ENCODE measurements at places on chromosomes 3 and 15.
A peak's percentile ranks its signal among the peaks of the same experiment; 100 is the strongest.

DNA sequence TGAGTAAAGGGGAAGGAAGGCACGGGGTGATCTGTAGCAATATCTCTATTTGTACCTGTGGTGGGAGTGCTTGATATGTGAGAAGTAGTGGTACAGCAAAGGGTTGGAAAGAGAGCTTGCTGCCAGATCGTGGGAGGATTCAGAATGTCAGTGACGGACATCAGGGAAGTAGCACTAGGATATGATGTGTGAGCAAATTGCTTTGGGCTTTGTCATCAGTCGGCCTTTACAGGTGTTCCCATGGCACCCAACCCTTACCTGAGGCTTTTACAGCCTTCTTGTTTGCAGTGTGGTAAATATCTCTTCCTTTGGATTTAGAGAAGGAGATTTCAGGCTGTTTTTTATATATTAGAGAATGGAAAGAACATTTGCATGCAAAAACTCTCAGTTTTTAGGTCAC lies 29.8 kb downstream of the IL1RAP start:
- peaks cover 40% of the 10 kb centered on the region for H3K4me1 ChIP-seq
- no peaks in the 10 kb centered on the region for H3K27me3 ChIP-seq
- no peak overlapping the region for H3K27ac ChIP-seq
- no peaks in the 10 kb centered on the region for H3K36me3 ChIP-seq
- DNase-seq: no peak
- no peak overlapping the region for H3K4me3 ChIP-seq

- no peaks in the 10 kb centered on the region for H3K27me3 ChIP-seq
- no peak overlapping the region for H3K4me3 ChIP-seq
- no peak overlapping the region for H3K27ac ChIP-seq
- no peak for DNase-seq
- no peaks in the 10 kb centered on the region for H3K4me1 ChIP-seq
Observed at GRCh38 chr15:90968434-90968833, 13.8 kb downstream of the RCCD1 start.

- H3K36me3 ChIP-seq: no peaks in the 10 kb centered on the region
- no peak overlapping the region for H3K27ac ChIP-seq
- no peaks in the 10 kb centered on the region for H3K27me3 ChIP-seq
Observed at GRCh38 chr3:146546366-146546965, 2.1 kb upstream of the PLSCR1 start.

GRCh38 chr15:59237924-59238331 lies 31.3 kb downstream of the LDHAL6B start:
- DNase-seq: no peak
- H3K36me3 ChIP-seq: peaks cover 4% of the 10 kb centered on the region
- H3K27ac ChIP-seq: no peak overlapping the region
- H3K4me1 ChIP-seq: peaks cover 5% of the 10 kb centered on the region

GRCh38 chr15:64686130-64686735 lies 89.2 kb downstream of the RBPMS2 start:
- no peak overlapping the region for H3K4me3 ChIP-seq
- peak; percentile 24 for DNase-seq
- no peak overlapping the region for H3K27ac ChIP-seq
- H3K36me3 ChIP-seq: peaks cover 11% of the 10 kb centered on the region

DNA sequence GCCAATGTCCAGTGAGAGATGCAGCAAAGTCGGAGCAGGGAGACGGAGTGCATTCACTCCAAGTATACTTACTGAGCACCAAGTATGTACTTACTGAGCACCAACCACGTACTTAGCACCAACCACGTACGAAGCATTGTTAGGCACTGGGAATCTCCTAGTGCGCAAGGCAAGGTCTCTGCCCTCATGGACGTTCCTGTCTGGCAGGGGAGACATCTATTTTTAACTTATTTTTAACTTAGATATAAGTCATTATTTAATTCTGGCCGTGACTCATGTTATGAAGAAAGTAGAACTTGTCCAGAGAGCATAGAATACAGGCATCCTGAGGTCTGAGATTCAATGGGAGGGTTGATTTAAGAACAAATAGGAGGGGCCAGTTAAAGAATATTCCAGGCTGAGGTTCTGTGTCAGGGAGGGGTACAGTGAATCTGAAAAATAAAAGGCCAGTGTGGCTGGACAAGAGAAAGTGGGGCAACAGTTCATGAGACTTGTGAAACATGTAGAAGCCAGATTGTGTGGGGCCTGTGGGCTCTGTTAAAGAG lies 9.3 kb upstream of the LRRC31 start:
- no peak overlapping the region for H3K4me3 ChIP-seq
- DNase-seq: no peak
- H3K36me3 ChIP-seq: no peaks in the 10 kb centered on the region
- H3K27me3 ChIP-seq: no peaks in the 10 kb centered on the region

GRCh38 chr3:124962403-124962940 lies 27.9 kb upstream of the MUC13 start:
- no peak for DNase-seq
- peaks cover 10% of the 10 kb centered on the region for H3K4me1 ChIP-seq
- no peaks in the 10 kb centered on the region for H3K36me3 ChIP-seq
- peaks cover 21% of the 10 kb centered on the region for H3K27me3 ChIP-seq

DNA sequence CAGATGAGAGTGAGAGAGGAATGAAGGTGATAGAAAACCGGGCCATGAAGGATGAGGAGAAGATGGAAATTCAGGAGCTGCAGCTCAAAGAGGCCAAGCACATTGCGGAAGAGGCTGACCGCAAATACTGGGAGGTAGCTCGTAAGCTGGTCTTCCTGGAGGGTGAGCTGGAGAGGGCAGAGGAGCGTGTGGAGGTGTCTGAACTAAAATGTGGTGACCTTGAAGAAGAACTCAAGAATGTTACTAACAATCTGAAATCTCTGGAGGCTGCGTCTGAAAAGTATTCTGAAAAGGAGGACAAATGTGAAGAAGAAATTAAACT lies 88.9 kb downstream of the EOMES start:
- peak overlapping the region; percentile 9 for H3K27ac ChIP-seq
- peaks cover 5% of the 10 kb centered on the region for H3K27me3 ChIP-seq
- DNase-seq: no peak
- H3K36me3 ChIP-seq: no peaks in the 10 kb centered on the region
- H3K4me1 ChIP-seq: peaks cover 15% of the 10 kb centered on the region

GRCh38 chr3:130640027-130640426 lies 106.6 kb downstream of the PIK3R4 start:
- no peak overlapping the region for H3K4me3 ChIP-seq
- no peaks in the 10 kb centered on the region for H3K36me3 ChIP-seq
- DNase-seq: no peak

DNA sequence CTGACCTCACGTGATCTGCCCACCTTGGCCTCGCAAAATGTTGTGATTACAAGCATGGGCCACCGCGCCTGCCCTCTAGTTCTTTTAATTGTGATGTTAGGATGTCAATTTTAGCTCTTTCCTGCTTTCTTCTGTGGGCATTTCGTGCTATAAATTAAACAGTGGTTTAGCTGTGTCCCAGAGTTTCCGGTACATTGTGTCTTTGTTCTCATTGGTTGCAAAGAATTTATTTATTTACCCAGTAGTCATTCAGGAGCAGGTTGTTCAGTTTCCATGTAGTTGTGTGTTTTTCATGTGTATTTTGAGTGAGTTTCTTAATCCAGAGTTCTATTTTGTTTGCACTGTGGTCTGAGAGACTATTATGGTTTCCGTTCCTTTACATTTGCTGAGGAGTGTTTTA lies 30.1 kb downstream of the MYRIP start:
- no peak for DNase-seq
- H3K27me3 ChIP-seq: peaks cover 5% of the 10 kb centered on the region
- H3K27ac ChIP-seq: no peak overlapping the region
- H3K4me3 ChIP-seq: no peak overlapping the region
- no peaks in the 10 kb centered on the region for H3K4me1 ChIP-seq

GRCh38 chr15:70198441-70199123 lies 100.9 kb upstream of the TLE3 start:
- peaks cover 28% of the 10 kb centered on the region for H3K4me1 ChIP-seq
- no peak overlapping the region for H3K4me3 ChIP-seq
- no peak overlapping the region for H3K27ac ChIP-seq
- no peaks in the 10 kb centered on the region for H3K36me3 ChIP-seq
- H3K27me3 ChIP-seq: peaks cover 7% of the 10 kb centered on the region

DNA sequence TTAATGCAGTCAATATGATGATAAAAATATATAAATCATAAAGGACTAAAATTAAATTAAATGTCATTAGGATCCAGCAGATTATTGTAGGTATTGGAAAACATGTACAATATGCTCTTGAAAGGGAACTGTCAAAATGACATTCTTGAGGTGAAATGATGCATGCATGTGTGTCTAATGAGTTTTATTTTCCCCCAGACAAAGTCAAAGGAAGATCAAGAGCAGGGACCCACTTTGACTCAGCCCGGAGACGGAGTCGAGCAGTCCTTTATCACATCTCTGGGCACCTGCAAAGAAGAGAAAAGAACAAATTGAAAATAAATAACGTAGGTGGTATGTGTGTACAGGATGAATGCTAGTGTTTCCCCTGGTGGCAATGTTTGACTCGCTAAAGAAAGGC lies 194.1 kb downstream of the KCNH8 start:
- no peak overlapping the region for H3K27ac ChIP-seq
- peaks cover 7% of the 10 kb centered on the region for H3K4me1 ChIP-seq
- DNase-seq: no peak
- no peaks in the 10 kb centered on the region for H3K36me3 ChIP-seq

DNA sequence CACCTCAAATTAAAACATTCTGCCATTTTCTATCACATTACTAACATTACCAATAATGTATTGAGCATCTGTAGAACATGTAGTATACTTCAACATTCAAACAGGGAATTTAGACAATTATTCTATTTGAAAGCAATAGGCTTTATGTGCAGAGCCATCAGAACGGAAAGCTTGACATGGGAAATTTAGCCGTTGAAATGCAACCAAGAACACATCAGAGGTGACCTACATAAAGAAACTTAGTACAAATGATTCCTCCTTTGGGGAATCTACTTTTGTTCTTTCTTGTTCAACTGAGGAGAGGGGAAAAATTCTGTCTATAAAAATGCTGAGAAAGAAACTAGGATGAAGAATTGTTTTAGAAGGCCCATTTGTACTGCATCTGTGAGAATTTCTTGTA lies 38.6 kb upstream of the RBMS3 start:
- no peaks in the 10 kb centered on the region for H3K36me3 ChIP-seq
- H3K4me1 ChIP-seq: peaks cover 22% of the 10 kb centered on the region
- no peak overlapping the region for H3K4me3 ChIP-seq
- no peak for DNase-seq

GRCh38 chr3:56800130-56800831 lies 1.5 kb downstream of the ARHGEF3 start:
- peak overlapping the region; percentile 83 for H3K4me3 ChIP-seq
- H3K27ac ChIP-seq: no peak overlapping the region
- no peak for DNase-seq

DNA sequence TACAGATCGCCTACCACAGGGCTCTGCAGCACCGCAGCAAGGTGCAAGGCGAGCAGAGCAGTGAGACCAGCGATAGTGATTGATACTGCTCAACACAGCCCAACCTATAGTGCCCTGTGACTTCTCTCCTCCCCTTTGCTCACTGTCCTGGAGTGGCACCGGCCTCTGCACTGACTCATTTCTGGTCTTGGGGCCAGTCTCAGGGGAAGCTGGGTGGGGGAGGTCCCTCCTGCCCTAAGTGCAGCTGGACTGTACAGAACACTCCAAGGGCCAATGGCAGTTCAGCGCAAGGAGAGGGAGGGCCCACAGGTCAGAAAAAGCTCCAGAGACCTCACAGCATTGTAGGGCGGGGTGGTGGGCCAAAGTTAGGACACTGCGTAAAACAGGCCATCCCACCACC lies 2.5 kb upstream of the OGG1 start:
- H3K4me3 ChIP-seq: peak overlapping the region; percentile 68
- H3K36me3 ChIP-seq: peaks cover 4% of the 10 kb centered on the region
- peaks cover 33% of the 10 kb centered on the region for H3K4me1 ChIP-seq
- no peak for DNase-seq

GRCh38 chr3:69329892-69330291 lies 56.0 kb downstream of the FRMD4B start:
- no peak overlapping the region for H3K4me3 ChIP-seq
- no peaks in the 10 kb centered on the region for H3K27me3 ChIP-seq
- no peaks in the 10 kb centered on the region for H3K4me1 ChIP-seq
- no peak overlapping the region for H3K27ac ChIP-seq

DNA sequence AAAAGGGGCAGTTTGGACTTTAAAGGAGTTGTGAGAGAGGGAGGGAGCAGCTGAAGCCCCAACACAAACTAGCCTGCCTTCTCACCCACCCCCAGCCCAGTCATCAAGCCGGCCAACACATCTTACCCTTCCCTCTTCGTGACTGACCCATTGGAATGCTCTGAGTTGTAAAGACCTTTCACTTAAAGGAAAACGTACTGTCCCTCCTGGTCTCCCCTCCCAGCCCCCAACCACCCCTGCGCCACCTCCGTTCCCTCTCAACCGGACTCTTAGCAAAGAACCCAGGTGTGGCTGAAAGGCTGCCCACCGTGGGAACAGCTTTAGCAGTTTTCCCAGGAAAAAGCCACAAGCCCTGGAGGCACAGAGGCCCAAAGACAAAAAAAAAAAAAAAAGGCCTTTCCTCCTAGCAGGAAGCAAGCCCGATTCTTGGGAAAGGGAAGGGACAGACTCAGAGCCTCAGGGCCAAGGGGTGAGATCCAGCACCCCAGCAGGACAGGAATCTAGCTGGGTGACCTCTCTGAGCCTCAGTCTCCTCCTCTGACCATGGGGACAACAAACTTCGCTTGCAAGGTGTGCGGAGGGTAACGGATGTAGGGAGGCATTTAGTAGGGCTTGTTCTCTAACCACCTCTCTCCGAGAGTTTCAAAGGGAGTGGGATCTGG lies 2.4 kb downstream of the CYP11A1 start:
- no peak for DNase-seq
- peaks cover 49% of the 10 kb centered on the region for H3K27me3 ChIP-seq
- peaks cover 5% of the 10 kb centered on the region for H3K4me1 ChIP-seq
- H3K4me3 ChIP-seq: peak overlapping the region; percentile 82
- no peaks in the 10 kb centered on the region for H3K36me3 ChIP-seq
- no peak overlapping the region for H3K27ac ChIP-seq

DNA sequence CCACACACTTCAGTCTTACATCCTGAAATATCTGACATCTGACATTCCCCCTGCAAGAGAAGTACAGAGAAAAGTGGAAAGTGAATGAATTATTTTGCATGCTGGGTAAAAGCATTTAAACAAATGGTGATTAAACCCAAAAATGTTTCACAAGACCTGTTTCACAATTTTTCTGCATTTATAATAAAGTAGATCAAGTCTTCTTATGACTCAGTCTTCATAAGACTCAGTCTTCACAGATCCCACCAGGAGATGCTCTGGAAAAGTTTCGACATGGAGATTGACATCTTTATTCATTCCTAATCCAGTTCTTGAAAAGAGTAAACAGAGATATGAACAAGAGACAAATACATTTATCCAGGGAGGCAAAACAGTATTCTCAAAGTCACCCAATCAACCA lies 13.2 kb upstream of the EDC3 start:
- H3K36me3 ChIP-seq: no peaks in the 10 kb centered on the region
- no peaks in the 10 kb centered on the region for H3K4me1 ChIP-seq
- peaks cover 82% of the 10 kb centered on the region for H3K27me3 ChIP-seq
- H3K27ac ChIP-seq: no peak overlapping the region
- H3K4me3 ChIP-seq: no peak overlapping the region

DNA sequence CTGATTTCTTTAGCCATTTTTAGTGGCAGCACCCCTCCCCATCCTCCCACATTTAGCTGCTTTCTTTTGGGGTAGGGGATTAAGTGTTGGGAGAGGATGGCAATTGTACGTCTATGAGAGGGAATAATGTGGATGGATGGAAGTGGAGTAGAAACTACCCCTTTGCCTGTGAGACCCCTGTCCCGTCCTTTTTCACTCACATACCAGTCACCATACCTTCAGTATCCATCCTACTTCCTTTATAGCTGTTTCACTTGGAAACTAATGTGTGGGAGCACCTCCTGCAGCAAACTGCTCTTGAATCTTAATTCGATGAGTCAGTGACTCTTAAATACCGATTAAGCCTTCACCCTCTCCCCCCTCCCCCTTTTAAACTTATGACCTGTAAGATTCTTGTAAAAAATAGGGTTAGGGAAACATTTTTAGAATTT lies 730 bp downstream of the SPRED1 start:
- peaks cover 67% of the 10 kb centered on the region for H3K4me1 ChIP-seq
- peaks cover 11% of the 10 kb centered on the region for H3K27me3 ChIP-seq
- peaks cover 3% of the 10 kb centered on the region for H3K36me3 ChIP-seq
- no peak for DNase-seq
- peak overlapping the region; percentile 98 for H3K4me3 ChIP-seq

Data from neural crest cell (in vitro differentiated cells).